ENCODE measurements at places on chromosomes 4 and X.

DNA sequence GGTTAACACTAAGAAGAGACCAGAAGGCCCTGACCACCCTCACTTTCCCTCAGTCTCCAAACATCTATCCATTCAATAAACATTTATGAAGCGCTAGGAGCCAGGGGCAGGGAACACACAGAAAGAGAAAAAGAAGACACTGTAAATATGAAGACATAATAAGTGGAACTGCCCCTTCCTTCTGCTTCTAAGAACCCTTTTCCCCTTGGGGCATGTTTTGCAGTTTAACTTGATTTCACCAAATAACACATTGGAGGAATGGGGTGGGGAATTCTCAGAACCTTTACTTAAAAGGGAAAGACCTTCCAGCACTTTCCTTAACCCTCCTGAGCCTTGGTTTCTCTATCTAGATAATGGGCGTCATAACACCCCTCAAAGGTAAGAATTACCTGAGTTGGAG lies 42.3 kb downstream of the RBM47 start:
- no peak for DNase-seq

GRCh38 chrX:69079268-69079667 lies 86.0 kb downstream of the PJA1 start:
- DNase-seq, result no peak

DNA sequence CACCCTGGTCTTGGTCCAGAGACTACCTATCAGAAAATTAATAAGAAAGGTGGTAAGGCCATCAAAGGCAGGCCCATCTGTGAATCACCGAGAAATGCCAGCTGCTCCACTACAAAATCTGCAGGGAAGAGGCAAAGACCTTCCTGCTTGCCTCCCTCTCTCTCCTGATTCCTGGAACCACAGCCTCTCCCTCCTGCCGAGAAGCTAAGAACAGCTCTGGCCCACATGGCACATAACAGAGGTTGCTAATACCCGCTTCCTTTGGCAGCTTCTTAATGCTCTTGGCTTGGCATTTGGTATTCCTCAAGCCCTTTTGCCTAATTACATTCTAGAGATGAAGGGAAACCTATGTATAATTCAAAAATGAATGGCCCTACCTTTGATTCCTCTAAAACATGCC lies 32.9 kb downstream of the RAI2 start:
- DNase-seq, result no peak

GRCh38 chrX:7233580-7234406 lies 85.8 kb upstream of the PUDP start:
- no peak for DNase-seq

DNA sequence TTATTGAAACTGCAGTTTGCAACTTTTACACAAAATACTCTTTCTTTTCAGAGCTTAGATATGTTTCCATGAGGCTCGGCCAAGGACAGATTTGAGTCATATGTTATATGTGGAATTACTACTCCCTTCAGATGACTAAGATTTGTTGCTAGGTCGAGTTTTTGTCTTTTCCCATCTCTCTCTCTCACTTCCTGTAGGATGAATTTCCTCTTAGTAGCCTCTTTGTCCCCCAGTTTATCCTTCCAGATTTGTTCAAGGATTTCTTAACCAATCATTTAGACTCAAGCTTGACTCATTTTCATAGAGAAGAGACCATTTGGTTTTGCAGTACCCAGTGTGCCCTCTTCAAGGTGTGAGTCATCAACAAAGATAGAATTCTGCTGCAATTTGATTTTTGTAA lies 209.2 kb downstream of the GLUD2 start:
- DNase-seq, result no peak

DNA sequence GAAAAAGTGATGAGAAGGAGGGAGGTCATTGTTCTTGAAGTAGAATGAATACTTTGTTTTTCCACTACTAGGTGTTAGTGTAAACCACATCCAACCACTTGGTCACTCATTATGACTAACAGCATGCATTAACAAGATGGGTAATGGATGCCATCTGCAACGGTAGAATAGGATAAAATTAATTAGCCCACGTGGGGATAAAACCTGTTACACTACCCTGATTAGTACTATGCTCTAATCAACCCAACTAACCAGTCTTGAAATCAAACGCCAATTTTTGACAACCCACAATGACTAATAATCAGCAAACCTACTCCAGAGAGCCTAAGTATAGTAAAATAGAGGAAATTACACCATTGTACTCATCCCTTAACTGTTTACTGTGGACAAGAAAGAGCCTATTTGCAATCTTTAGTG lies 93.4 kb upstream of the MCF2 start:
- DNase-seq, result no peak

DNA sequence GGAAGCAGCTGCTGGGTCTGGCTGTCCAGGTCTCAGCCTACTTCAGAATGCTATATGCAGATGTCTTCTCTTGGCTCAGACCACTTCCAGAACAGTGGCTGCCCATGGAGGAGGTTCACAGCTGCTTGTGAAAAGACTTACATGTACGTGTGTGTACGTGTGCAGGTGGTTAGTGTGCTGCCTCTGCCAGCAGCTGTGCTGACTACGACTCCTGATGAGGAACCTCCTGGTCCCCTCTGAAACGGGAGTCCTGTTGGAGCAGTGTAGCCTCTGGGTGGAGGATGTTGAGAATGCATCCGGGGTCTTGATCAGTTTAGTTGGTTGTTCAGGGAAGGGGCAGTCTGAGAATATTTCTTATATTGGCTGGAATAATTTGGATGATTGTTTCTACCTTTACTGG lies 155.9 kb upstream of the WDR1 start:
- DNase-seq, result no peak

GRCh38 chr4:19216476-19216875 lies 1035.2 kb upstream of the SLIT2 start:
- DNase-seq, result no peak

DNA sequence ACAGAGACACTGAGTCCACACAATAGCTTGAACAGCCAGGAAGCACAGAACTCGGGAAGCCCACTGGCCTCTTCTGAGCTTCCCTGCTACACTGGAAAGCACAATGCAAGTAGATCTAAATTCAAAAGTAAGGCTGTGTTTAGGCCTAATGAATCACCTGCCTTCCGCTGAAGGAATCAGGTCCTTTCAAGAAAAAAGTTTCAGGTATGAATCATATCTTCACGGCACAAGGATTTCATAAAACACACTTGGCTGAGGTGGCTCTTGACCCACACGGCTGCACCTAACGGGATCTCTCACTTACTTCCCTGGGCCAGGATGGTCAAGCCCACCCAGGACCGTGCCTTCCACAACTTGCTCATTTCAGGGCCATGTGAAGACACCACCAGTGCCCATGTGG lies 59.3 kb downstream of the IRF2 start:
- no peak for DNase-seq

- no peak for DNase-seq
Observed at GRCh38 chr4:156939139-156939538, 32.5 kb downstream of the PDGFC start.

GRCh38 chr4:16155528-16156169 lies 70.6 kb downstream of the TAPT1 start:
- DNase-seq, result no peak

DNA sequence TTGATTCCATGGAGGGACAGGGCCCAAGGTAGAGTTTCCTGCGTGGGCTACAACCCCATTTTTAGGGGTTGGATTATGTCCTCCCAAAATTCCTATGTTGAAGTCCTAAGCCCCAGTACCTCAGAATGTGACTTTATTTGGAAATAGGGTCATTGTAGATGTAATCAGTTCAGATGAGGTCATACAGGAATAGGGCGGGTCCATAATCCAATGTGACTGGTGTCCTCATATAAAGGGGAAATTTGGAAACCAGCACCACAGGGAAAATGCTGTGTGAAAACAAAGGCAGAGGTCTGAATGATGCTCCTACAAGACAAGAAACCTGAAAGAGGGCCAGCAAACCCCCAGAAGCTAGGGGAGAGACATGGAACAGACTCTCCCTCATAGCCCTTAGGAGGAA lies 31.1 kb upstream of the MAMLD1 start:
- no peak for DNase-seq

DNA sequence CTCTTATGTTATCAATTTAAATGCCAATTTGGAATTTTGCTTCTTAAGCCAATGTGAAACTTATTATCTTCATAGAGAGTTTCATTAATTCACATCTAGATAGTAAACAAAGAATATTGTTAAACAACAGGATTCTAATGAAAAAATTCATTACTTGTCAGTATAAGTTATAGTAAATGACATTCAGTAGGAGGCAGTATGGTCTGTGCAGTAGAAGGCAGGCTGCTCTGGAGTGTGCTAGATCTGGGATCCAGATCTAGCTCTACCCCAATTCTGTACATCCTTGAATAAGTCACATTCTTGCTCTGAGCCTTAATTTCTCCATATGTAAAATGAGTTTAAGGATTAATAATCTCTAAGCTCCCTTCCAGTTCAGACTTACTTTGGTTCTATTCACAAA lies 202.7 kb upstream of the POU3F4 start:
- no peak for DNase-seq

- DNase-seq, result peak; percentile 34
Observed at GRCh38 chrX:104335756-104336155, 81.0 kb upstream of the ESX1 start.

- no peak for DNase-seq
Observed at GRCh38 chr4:165345666-165346417, 18.4 kb downstream of the MSMO1 start.

- no peak for DNase-seq
Observed at GRCh38 chrX:84258708-84259107, 70.7 kb upstream of the RPS6KA6 start.

DNA sequence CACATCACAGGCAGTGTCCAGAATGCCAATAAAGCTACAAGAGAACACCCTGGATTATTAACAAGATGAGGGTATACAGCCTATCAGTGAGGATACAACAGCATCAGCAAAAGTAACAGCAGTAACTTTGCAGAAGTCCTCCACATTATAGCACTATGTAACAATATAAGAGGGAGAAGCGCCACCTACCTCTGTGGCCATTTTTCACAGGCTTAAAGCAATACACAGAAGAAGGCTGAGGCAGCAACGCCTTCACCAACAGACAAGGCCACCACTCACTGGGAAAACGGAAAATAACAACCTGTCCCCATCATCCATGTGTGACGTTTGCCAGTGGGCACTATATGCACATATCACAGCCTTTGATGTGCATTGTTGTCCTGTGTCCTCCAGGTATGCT lies 12.5 kb downstream of the RTL8B start:
- DNase-seq, result no peak

DNA sequence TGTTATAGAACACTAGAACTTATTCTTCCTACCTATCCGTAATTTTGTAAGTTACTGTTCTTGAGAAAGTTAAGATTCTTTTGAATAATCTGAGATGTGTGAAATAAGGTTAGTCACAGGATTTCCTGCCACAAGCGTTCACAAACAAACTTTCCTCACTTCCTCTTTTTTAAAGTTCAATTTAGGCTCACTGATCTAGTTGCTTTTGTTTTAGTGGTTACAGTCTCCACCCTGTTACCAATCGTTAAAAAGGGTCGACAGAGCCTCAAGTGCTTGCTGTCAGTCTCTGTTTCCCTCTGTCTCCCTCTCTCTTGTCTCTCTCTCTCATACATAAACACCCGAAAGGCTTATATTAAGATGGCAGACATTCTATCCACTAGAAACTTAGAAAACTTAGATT lies 35.9 kb upstream of the STK26 start:
- DNase-seq, result no peak

DNA sequence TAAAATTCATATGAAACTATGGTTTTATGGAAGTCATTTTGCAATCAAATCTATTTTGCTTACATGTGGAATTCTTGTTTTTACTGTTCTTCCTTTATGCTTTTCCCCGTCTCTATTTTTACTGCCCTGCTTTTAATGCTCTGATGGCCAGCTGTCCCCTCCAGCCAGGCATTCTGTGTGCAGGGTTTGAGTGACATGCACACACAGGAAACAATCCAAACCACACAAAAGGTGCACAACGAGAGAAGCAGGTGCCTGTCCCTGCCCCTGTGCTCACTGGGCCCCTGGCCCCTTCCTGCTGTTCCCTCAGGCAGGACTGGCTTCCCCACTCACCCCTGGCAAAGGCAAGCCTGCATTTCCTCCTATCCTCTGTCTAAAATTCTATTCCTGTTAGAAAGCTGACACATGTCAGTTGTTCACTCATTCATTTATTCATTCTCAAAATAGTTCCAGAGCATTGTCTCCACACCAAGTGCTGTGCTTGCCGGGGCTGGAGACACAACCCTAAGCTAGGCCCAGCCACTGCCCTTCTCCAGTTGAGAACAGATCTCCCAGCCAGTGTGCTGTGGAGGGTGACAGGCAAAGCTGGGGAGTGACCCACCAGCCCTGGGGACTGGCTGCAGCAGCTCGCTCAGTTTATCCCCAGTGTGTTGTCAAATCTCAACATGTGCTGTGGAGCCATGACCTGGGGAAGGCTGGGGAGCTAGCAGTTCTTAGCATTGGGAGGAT lies 346.3 kb downstream of the FBXW7 start:
- DNase-seq, result no peak

DNA sequence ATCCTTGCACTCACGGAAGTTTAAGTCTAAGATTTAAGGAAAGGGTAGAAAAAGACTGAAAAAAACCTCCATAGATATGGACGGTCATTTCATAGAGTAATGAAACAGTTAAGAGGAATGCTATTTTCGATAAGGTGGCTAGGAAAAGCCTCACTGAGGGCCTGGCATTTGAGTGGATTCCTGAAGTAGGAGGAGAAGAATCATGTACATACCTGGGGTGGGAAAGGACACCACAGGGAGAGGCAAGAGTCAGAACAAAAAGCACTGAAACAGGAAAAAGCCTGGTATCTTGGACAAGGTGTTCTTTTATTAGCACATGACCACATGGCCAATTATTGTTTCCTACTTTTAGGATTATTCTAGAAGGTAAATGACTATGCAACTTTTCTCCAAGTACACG lies 547.2 kb upstream of the DIPK2B start:
- no peak for DNase-seq

DNA sequence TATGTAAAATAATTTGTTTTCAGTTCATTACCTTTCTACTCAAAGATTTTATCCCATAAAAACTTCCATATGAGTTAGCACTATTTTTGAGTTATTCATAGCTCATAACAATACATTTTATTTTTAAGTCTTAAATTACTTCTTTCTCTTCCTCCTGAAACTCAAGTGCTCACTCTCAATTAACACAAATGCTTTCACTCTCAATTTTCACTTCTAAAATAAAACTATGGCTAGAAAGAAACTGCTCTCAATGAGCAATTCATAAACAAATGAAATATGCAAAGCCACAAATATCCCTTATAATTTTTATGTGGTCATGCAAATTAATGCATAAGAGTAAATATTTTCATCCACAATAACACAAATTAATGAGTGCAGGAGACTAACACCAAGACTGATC lies 38.8 kb downstream of the MAML3 start:
- DNase-seq, result no peak

- no peak for DNase-seq
Observed at GRCh38 chrX:43809463-43809862, 72.8 kb downstream of the MAOB start.

- DNase-seq, result no peak
Observed at GRCh38 chr4:5477613-5478012, 230.7 kb downstream of the EVC2 start.

DNA sequence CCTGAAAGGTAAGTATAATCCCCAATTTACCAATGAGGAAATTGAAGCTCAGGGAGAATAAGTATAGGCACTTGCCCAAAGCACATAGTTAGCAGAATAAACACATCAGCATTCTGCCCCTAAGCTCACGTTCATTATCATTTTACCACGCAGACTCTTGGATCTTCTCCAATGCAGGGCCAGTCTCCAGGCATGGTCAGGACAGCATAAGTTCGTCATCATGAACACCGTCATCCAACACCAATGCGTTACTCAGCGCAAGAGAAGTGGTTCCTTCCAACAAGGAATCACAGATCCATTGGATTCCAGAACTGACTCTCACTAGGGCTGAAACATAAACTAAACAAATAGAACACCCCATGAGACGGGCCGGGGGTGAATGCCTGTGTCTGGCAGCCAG lies 86.5 kb upstream of the GPM6B start:
- peak; percentile 33 for DNase-seq
